Suprapubic skin (tissue), 4 donors: ENCODE measurements at places on chromosomes 2 and 18.

- peak; percentile 91 for DNase-seq
Measured at GRCh38 chr2:170525566-170525900, 189.6 kb upstream of the SP5 start.

GRCh38 chr2:234865586-234865985 lies 86.2 kb upstream of the SH3BP4 start:
- DNase-seq, result no peak

DNA sequence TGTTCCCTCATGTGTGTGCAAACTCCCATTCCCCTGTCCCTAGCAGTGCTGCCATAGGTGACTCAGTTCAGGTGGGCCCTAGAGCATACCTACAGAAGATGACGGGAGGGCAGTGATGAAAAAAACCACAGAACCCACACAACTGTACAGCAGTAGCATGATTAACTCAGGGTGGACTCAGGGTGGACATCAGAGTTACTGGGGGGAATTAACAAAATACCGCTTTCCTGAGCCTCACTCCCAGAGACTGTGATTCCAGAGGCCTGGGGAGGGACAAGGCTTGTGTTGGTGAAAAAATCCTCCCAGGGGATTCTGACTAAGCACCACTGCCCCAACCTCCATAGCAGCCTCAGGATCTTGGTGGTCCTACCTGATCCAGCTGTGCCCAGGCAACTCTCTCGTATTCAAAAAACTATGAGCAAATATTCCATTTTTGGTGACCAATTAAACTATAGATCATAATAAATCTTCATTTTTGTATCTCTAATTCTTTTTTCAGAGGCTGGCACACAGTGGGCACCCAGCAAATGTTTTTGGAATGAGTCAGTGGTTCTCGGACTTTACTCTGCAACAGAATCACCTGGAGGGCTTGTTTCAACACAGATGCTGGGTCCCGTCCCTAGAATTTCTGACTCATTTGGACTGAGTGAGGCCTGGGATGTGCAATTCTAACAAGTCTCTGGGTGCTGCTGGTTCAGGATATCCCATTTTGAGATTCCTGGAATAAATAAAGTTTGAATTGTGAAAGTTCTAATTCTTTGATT lies 84.1 kb upstream of the NABP1 start:
- no peak for DNase-seq

DNA sequence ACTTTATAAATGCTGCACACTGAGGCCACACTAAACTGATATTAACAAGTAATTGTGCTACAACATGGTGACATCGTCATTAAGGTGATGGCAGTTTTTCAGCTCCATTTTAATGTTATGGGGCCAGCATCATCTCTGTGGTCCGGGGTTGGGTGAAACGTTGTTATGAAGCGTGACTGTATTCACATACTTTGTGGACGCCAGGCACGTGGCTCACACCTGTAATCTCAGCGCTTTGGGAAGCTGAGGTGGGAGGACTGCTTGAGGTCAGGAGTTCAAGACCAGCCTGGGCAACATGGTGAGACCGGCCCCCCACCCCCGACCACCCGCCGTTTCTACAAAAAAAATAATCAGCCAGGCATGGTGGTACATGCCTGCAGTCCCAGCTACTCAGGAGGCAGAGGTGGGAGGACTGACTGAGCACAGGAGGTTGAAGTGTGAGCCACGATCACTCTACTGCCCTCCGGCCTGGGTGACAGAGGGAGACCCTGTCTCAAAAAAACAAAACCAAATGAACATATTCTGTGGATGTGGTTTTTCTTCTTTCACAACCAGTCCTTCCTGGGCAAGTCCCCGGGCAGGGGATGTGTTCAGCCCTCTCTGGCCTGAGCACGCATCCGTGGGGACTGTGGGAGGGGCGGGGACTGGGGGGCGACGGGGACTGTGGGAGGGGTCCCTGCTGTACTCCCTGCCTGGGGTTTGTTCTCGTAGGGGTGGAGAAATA lies 12.9 kb upstream of the GAL3ST2 start:
- DNase-seq, result peak; percentile 40

- DNase-seq, result no peak
Measured at GRCh38 chr2:201730651-201731285, 32.3 kb upstream of the MPP4 start.

GRCh38 chr2:29719639-29720038 lies 201.7 kb downstream of the ALK start:
- no peak for DNase-seq
